RPMI8226 (cell line): ENCODE measurements at places on chromosomes 12 and 14.

DNA sequence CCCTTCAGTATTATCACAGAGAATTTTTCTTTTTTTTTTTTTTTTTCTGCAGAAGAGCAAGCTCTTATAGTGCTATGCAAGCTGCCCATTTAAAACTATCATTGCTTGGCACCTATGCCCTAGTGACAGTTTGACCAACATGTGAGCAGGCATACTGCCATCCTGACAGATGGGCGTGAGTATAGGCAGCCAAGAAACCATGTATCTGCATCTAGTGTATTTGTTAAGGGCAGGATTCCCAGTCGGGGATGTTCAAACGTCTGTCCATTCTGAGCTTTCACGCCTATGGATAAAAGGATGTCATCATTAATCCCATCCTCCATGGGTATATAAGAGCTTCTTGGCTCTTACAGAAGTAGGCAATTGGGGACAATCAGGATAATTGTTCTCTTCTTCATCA is 8.8 kb downstream of the VRK1 start:
- no peak for DNase-seq

DNA sequence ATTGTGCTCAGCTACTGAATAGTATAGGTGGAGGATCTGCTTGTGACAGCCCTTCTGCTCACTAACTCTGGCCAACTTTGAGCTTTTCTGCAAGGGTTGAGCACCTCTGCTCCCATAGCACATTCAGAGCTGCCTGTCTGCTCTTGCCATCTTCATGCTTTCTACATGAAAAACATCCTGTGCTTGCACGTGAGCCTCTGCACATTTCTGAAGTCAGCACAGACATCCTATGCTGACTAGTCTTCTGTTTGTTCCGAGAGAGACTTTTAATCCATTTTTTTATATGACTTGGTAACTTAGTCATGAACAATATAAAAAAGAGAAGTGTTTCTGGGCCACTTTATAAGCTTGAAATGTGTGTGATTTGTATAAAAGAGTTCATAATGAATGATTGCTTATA is 969.3 kb downstream of the TMTC2 start:
- DNase-seq: no peak

- DNase-seq: no peak
Measured at GRCh38 chr12:112207397-112207924, 82.1 kb downstream of the TRAFD1 start.

- DNase-seq: no peak
Measured at GRCh38 chr12:26157001-26157400, 32.2 kb upstream of the BHLHE41 start.
